ENCODE measurements at places on chromosomes 3 and 15.

GRCh38 chr15:55289746-55290527 lies at the start of gene RAB27A:
Gene RAB27A (minus strand): TSS chr15:55289813. CDS start chr15:55234934, 54,879 bp downstream.
- peak; percentile 46 for DNase-seq

- DNase-seq: no peak
Measured at GRCh38 chr3:64988188-64988587, 300.4 kb upstream of the ADAMTS9 start.

- no peak for DNase-seq
Measured at GRCh38 chr3:33831053-33831452, 32.6 kb downstream of the PDCD6IP start.

DNA sequence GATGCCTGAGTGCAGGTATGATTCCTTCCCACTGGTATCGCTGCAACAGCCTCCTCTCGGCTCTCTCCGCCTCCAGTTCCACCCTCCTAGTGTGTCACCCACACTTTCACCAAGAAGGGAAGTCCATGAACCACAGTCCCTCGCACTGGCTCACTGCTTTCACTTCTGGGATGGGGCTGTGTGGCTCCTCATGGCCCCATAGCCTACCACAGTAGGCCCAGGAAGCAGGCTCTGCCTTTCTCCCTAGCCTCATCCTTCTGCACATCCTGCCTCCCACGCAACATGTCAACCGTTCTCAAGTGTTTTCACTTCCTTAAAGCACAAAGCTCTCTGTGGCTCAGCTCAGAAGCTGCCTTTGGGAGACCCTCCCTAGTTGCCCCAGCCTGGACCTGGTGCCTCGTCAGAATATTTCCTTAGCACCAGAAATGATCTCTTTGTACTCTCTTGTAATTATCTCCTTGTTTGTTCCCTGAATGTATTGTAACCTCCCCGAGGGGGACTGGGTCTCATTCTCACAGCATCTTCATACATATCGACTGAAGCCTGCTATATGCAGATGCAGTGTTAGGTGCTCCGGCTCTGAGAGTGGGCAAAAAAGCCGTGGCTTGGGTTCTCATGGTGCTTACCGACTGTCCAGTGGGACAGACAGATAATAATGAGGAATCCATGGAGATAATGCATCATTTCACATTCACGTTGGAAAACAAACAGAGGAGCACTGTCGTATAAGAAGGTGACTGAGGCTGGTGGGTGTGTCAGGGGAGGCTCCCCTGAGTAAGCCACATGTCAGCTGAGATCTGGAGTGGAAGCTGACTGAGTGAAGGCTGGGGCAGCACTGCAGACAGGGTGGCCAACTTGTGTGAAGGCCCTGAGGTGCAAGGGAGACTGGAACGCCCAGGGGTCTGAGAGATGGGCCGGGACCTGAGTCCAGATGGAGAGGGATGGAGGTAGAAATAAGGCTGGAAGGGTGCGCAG lies 107.1 kb downstream of the DGKG start:
- no peak for DNase-seq

- no peak for DNase-seq
Measured at GRCh38 chr15:40042791-40043320, 3.9 kb upstream of the SRP14 start.

- DNase-seq: no peak
Measured at GRCh38 chr3:134373271-134374104, 759 bp downstream of the AMOTL2 start.

All from 8988T (cell line).